ENCODE measurements at places on chromosomes 4 and X.

GRCh38 chr4:182604953-182605352, 312.2 kb downstream of the DCTD start:
- no peak for DNase-seq

DNA sequence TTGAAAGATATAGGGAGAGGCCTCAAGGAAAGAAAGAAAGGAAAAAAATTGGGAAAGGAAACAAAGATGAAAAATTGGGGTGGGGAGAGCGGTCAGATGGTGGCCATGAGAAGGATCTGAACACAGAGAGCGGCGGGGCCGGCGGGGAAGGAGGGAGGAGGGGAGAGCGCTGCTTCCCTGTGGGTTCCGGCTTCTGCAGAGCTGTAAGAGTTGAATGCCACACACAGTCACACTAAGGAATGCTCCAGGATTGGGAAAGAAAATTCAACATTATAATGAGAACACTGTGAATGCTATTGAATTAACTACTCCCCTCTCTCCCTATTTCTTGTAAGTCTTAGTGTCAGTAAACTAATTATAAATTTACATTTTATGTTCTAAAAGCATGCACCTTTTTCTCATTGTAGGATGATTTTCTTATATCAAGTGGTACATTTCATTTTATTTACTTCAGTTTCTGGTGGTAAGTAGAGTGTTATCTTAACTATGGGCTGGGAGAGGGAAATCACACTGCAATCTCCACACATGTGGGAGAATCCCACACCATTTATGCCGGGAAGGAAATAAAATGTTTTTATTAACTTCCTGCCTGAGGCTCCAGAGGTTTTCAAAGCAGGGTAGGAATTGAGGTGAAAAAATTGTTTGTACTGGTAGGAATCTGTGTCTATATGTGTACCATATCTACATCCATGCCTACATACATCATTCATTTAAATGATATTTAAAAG, 904 bp downstream of the F11 start:
- DNase-seq: no peak

DNA sequence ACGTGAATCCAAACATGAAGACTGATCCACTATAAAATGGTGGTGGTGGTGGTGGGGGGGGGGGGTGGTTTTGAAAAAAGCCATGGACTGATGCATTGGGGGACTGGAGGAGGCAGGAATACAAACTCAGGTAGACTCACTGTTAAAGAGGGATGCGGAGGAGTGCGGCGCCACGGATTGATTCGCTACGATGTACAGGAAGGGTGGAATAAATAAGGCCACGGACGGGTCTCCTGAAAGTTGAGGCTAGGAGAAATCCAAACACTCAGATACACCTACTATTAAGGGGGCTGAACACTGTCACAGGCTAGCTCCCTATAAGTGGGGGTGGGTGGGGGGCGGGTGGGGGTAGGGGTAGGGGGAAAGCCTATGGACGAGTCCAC, 591 bp downstream of the ELK1 start:
- DNase-seq: no peak

GRCh38 chr4:88452912-88453311, 4.0 kb upstream of the HERC5 start:
- DNase-seq: no peak

DNA sequence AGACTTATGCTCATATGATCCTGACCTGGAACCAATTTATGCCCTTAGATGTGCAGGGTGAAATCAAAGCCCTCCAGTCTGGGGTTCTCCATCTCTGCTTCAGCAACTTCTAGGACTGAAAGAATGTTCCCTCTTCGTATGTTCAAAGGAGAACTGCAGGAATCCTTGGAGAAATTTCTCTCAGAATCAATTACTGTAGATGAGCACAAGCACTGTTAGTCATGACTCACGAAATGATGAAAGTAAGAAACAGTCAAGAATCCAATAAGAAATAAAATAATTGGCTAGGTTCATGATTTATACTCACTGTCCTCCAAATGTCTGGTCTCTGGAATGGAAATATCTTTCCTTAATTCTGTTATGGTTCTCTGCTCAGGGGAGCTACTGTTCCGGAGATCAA, 348.2 kb downstream of the PDGFC start:
- no peak for DNase-seq

DNA sequence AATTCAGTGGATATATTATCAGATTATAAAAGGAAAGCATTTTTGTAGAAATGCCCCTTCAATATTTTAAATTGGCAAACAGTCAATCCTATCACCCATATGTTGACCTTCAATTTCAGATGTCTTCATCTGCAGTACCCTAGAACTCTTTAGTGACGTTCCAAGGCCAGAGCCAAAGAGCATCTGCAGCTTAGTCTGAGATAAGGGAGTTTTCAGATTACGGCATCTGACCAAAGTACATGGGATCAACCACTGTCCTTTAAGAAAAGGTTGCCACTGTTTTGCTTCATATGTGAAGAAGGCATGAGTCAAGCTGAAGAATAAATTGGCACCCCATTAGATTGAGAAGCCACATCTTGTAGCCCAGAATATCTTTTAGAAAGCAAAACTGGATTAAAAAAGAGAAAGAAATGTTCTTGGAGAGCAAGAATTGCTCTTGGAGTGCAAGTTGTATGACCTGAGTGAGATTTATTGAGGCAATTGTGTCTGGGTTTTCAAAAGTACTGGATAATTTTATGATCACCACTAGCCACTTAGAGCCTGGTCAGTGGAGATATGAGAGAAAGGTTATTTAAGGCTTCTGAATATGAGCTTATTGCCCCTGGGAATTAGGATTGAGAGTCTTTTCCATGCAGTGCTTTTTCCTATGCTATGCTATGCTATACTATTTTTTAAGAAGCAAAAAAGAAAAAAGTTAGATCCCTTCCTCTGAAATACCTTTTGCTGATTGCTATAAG, 251.9 kb upstream of the NR3C2 start:
- DNase-seq: no peak

- no peak for DNase-seq
These were observed 18.1 kb downstream of the OFD1 start for GRCh38 chrX:13752646-13753045.

DNA sequence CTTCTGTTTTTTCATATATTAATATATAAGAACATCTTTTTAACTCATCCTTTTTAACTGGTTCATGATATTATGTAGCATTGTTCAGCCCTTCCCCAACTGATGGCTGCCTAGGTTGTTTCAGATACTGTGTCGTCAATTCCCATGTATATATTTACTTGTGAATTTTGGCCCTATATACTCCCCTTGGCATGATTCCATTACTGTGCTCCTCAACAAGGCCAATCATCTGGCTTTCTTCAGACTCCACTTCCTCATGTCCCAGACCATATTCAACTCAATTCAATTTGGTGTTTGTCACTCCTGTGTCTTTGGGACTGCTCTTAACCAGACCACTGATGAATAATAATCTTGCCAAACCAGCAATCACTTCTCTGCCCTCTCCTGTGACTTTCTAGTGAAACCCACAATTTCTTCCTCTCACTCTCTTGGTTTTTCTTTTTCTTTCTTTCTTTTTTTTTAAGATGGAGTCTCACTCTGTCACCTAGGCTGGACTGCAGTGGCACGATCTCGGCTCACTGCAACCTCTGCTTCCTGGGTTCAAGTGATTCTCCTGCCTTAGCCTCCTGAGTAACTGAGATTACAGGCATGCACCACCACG, 2.7 kb upstream of the WDR45 start:
- DNase-seq: no peak

DNA sequence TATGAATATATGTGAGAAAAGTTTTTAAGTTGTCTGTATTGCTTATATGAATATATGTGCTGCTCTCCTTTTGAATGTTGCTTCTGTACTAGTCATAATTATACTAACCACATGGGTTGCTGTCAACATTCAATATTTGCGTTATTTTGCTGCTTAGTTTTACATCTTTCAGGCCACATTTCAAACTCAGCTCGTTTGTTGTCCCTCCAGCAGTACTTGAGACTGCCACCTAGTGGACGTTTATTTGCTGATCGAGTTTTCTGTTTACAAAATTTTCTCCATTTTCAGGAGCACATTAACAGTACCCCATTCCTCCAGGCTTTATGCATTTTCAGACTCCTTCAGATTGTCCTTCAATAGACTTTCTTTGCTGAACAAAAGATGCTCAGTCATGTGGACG, 75.8 kb downstream of the NUDT11 start:
- no peak for DNase-seq

DNA sequence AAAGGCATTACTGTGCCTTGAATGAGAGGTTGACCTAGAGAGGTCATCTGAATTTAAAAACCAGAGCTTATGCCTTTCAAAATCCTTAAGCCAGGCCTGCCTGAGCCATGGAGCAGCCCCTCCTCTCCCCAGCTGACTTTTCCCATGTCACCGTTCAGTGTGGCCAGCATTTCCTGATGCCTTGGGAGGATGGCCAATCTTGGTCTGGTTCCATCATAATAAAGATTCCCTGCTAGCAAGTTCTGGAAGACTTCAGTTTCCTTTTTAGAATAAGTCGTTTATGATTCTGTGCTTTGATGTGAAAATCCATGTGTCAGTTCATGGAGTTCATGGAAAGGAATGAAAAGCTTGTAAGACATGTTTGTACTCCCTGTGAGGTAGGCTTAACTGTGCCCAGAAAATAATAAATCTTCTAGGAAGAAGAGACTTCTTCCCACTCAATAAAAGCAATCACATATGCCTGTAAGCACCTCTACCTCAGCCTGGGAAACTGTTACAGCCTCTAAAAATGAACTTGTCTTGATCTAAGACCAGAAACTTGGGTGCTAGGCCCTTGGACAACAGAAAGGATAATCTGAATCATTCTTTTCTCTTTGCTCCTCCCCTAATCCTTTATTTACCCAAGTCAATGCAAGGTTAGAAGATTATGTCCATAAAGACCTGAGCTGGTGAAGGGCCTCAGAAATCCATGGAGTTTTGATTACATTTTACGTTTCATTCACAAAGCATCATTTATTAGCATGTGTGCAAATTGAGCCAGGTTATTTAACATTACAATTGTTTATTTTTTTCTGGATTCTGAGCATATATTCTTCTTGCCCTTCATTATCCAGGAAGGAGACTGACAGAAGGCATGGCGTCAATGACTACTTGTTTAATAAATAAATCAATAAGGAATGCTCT, 84.0 kb upstream of the TBC1D9 start:
- DNase-seq: no peak

DNA sequence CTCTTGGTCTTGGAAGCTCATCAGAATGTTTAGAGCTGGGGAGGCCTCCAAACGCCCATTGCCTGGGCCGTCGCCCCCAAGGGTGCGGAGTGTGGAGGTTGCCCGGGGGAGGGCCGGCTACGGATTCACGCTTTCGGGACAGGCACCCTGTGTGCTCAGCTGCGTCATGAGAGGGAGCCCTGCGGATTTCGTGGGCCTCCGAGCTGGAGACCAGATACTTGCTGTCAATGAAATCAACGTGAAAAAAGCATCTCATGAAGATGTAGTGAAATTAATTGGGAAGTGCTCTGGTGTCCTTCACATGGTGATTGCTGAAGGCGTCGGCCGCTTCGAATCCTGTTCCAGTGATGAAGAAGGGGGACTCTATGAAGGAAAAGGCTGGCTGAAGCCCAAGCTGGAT, 23.3 kb downstream of the RGS12 start:
- DNase-seq: no peak

DNA sequence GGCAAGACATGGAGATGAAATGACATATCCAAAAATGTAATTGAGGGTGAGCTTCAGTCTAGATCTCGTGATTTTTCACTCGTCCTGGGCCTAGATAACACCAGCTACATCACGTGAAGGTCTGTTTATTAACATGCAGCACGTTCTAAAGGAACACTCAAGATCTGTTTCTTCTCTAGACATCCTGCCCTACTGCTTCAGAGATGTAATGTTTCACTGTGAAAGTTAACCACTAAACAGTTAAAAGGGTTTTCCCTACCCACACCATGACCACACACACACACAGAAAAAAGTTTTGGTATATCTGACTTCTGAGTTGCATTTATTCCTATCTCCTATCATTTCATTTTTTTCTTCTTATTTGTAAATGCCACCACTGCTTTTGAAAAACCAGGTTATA, 52.3 kb upstream of the SMIM31 start:
- DNase-seq: no peak

DNA sequence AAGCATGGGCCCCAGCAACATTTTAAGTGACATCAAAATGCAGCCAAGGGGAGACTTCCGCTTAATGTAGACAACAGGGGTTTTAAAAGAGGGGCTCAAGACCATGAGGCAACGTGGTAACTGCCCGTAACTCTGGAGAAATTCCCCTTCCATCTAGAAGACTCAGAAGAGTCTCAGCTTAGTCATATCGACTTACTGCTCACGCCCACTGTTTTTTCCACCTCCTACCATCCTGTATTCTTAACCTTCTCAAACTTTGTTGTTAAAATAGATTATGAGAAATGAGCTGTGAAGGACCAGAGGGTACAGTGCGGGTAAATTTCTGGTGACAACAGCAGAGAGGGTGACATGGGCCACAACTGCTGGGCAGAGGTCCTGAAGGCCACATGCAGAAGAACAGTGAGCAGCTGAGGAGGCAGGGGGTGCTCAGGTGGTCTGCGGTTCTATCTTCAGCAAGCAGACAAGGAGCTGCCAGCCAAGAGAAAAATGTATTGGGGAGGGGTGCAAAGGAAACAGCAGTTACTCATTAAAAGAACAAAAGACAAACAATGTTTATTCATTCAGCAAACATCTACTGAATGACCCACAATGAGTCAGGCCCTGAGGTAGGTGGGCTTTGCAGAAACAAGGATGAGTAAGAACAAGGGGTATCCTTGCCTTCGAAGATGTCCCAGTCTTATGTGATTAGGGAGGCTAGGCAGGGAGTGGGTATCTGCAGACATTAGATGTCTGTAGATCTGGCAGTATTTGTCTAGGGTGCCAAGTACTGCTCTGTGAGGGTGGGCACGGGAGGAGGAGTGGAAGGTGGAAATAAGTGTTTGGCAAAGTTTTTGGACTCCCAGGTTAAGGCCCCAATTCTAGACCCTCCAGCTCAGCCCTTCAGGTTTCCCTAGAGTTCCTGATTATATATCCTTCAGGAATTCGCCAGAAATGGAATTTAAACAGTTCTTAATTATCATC, 175.3 kb downstream of the TSPAN5 start:
- DNase-seq: no peak

- DNase-seq: no peak
These were observed 220.4 kb downstream of the SPRY1 start for GRCh38 chr4:123616951-123617461.

DNA sequence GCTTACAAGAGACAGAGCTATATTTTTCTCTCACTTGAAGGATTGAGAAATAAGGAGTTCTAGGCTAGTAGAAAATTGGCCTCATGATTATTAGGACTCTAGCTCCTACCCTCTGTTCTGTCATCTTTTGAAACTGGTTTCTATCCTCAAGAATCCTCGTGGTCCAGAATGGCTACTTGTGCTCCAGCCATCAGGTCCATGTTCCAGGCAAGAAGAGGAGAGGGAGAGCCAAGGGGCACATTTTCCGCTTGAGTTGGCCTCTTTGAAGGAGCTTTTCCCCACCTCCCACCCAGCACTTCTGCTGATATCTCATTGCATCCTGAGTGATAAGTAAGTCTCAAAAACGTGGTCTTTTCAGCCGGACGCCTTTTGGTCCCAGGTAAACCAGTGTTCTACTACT, 7.2 kb upstream of the SORBS2 start:
- no peak for DNase-seq
